ENCODE measurements at places on chromosomes 7 and 10.

- DNase-seq, result no peak
These were observed 13.6 kb downstream of the PON2 start for GRCh38 chr7:95421000-95421846.

DNA sequence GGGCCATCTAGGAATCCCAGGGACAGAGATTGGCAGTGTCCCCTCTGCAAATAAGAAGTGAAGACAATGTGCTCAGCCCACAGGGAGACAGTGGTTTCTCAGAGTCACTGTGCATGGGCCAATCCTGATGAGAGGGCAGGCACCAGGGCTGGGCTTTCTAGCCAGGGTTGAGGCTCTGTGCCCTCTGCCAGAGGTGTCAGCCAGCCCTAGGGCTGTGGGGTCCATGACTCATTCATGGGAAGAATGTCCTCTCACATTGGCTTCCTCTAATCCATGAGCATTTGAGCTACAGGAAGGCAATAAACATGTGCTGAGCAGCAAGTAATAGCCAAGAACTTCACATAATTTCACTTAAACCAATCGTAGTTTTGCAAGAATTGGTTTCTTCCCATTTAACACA, 482.0 kb upstream of the MGMT start:
- no peak for DNase-seq

DNA sequence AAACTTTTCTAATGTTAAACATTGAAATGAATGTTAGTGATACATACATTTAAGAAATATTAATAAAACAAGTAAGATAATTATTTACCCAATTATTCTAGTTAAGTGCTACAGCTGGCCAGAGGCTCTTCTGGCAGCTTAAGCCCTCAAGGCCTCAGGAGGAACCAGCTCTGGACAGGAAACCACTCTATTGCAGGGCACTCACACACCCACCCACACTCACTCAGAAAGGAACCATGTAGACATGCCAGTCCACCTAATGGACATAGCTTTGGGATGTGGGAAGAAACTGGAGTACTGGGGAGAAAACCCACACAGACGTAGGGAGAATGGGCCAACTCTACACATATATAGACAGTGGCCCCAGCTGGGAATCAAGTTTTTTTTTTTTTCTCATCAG, 28.2 kb downstream of the UMAD1 start:
- DNase-seq, result no peak

DNA sequence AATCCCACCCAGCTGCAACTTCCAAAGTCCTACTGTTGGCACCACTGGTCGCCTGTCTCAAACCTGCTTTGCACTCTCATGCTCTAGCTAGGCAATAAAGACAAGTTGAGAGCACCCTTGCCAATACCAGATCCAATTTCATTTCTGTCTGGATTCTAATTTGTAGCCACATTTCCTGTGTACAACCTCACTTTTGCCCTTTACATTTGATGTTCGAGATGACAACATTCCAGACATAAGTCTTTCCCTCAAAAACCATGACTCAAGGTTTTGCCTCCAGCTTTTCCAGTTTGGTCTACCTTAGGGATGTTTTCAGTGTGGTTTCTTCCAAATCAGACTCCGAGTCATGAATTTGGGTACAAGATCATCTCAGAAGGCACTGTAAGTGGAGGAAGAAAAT, 309.0 kb downstream of the GPAM start:
- no peak for DNase-seq

- DNase-seq, result no peak
These were observed 32.8 kb downstream of the HIPK2 start for GRCh38 chr7:139744768-139745677.

- no peak for DNase-seq
These were observed 62.0 kb downstream of the CCNY start for GRCh38 chr10:35398355-35398754.

GRCh38 chr7:55133630-55134358, 115.0 kb downstream of the EGFR start:
- DNase-seq, result no peak

DNA sequence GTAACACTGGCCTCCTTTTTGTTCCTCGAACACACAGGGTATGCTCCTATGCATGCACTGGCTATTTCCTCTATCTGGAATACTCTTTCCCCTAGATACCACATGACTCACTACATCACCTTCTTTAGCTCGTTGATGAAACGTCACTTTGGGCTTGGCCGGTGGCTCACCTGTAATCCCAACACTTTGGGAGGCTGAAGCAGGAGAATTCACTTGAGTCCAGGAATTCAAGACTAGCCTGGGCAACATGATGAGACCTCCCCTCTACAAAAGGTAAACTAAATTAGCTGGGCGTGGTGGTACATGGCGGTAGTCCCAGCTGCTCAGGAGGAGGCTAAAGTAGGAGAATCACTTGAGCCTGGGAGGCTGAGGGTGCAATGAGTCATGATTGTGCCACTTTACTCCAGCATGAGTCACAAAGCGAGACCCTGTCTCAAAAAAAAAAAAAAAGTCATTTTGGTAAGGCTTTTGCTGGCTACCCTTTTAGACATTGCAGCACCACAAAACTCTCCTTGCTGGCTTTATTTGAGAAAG, 14.5 kb downstream of the ANKIB1 start:
- DNase-seq, result no peak

- no peak for DNase-seq
These were observed 59.4 kb downstream of the MTPN start for GRCh38 chr7:135917721-135918120.

DNA sequence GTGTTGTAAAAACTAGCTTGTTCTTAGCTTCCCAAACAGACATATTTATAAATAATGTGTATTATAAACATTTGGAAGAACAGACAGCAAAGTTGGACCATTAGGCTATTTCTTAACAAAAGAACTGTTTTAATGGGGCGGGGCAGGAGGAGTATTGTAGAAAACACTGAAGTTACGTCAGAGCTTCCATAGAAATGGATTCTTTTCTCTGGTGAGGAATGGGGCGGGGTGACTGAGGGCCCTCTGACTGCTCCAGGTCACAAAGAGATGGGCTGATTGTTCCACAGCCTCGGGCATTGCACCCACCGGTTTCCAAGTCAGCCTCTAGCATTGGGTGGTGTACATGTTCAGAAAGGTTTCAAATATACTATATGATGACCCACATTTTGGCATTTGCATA, 36.8 kb upstream of the ADAM12 start:
- no peak for DNase-seq

DNA sequence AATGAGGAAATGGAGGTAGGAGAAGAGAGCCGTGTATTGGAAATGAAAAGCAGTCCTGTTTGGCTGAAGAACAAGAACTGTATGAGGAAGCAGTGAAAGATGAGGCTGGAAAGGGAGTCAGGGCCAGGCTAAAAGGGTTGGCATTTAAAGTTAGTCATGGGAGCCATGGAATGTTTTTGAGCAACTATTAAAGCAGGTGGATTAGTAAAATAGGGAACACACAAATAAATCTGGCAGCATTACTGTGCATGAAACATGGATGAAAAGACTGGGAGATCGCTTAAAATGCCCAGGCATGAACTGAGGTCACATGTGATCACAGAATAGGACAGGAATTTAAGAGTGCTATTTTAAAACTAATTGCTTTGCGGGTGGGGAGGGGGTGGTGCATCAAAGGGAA, 1.4 kb upstream of the IFRD1 start:
- no peak for DNase-seq

DNA sequence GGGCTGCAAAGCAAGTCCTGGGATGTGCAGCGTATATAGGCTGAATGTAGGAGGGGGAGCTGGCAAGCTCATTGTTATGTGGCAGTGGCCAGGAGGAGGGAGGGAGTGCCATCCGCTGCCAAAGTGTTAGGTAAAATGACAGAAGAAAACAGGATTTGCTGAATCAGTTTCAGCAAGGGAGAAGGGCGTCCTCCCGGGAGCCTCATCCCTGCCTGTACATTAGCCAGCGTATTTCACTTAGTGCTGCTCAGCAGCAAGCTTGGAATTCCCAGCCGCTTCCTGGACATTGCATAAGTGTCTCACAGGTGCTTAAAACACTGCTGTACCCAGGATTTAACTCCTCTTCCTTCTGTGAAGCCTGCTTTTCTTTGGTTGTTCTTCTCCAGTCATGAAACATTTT, 2.5 kb downstream of the NIPSNAP2 start:
- DNase-seq, result no peak

- DNase-seq, result no peak
These were observed 173.7 kb downstream of the COBL start for GRCh38 chr7:51142741-51143385.

- DNase-seq, result no peak
These were observed 6.2 kb upstream of the MRC1 start for GRCh38 chr10:17802976-17803375.
